ENCODE measurements at places on chromosomes 1 and 21. TPM values are rescaled to one million over a fixed set of nuclear protein-coding genes. Genes with fewer than 3 reads are reported as not detected.

DNA sequence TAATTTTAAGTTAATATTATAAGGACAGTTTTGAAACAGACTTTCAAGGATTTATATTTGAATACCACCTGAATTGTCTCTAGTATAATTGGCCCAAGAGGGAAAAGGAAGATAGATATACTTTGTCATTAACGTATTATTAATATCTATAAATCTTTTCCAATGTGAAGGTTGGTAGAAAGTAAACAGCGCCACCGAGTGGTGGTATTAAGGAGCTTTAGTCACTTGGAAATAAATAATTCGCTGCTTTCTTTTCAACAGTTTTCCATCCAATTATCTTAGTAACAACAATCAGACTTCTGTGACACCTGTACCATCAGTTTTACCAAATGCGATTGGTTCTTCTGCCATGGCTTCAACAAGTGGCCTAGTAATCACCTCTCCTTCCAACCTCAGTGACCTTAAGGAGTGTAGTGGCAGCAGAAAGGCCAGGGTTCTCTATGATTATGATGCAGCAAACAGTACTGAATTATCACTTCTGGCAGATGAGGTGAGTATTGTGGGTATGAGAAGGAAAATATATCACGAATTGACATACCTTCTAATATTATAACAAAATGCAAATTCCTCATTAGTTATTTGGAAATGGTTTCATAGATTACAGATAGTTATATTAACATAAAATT lies 37.7 kb downstream of the SH3GLB1 start:
- H3K36me3 ChIP-seq: peaks cover 5% of the 10 kb centered on the region
- no peaks in the 10 kb centered on the region for H3K4me1 ChIP-seq
- H3K27me3 ChIP-seq: no peaks in the 10 kb centered on the region
- no peak overlapping the region for H3K4me3 ChIP-seq
- no peak overlapping the region for H3K27ac ChIP-seq

DNA sequence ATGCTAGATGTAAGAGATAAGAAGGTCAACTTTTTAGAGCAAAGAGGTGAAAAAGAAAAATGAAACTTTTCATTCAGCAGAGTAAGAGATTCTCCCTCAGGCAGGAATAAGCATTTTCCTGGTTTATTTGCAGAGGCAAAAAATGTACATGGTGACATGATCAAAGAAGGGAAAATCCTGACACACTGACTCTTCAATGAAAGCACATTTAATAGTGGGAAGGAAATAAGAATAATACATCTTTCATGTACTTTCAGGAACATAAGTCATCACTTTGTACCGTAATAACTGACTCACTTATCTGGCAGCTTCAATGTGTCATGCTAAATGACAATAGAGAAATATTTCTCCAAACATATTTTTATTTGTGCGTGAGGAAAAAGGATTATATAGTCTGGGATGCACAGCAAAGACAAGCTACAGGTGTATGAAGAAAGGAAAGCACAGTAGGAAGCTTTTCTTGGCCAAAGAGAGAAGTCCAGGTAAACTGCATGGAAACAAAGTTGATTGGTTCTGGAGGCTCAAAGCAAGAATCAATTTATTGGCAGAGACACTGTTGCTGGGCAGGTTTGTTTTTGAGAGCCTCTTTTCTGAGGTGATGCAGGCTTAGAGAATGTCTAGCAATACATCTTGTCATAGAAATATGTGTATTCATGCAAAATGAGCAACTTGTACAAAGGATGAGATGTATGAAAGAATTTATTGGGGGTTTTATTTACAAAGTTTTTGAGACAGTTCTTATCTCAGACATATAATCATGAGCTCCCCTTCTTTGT lies 1409.0 kb downstream of the PLA2G4A start:
- H3K36me3 ChIP-seq: no peaks in the 10 kb centered on the region
- H3K4me3 ChIP-seq: no peak overlapping the region
- no peaks in the 10 kb centered on the region for H3K4me1 ChIP-seq
- no peak for DNase-seq
- H3K27ac ChIP-seq: no peak overlapping the region

- H3K4me1 ChIP-seq: peaks cover 81% of the 10 kb centered on the region
- H3K4me3 ChIP-seq: no peak overlapping the region
- no peaks in the 10 kb centered on the region for H3K36me3 ChIP-seq
- DNase-seq: no peak
Observed at GRCh38 chr1:206713910-206714312, 29.2 kb downstream of the MAPKAPK2 start.

- no peak overlapping the region for H3K27ac ChIP-seq
- DNase-seq: no peak
- H3K27me3 ChIP-seq: no peaks in the 10 kb centered on the region
- no peaks in the 10 kb centered on the region for H3K4me1 ChIP-seq
Observed at GRCh38 chr1:42801832-42802473, 15.0 kb upstream of the ERMAP start.

GRCh38 chr1:110062612-110063011 lies 7.9 kb downstream of the ALX3 start:
- H3K4me1 ChIP-seq: no peaks in the 10 kb centered on the region
- H3K27me3 ChIP-seq: peaks cover 15% of the 10 kb centered on the region
- no peak for DNase-seq
- H3K27ac ChIP-seq: no peak overlapping the region
- no peaks in the 10 kb centered on the region for H3K36me3 ChIP-seq

DNA sequence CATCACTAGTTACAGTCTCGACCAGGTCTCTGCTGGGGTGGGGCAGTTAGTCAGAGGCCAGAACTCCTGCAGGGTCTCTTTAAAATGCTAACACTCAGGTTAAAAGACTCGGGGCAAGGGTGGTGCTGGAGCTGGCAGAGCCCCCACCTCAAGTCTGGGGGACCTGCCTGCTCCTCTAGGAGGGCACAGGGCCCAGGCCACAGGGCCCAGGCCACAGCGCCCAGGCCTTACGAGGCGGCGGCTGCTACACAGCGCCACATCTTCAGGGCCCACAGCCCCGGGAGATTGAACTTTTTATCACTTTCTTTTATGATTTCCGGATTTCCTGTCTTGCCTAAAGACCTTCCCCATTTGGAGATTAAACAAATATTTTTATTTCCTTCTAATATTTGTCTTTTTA lies 10.4 kb downstream of the MPZ start:
- DNase-seq: no peak
- H3K4me3 ChIP-seq: no peak overlapping the region
- no peak overlapping the region for H3K27ac ChIP-seq
- peaks cover 2% of the 10 kb centered on the region for H3K36me3 ChIP-seq
- H3K4me1 ChIP-seq: peaks cover 8% of the 10 kb centered on the region

IFT25 gene
- 59.6 TPM for total RNA-seq

- H3K4me1 ChIP-seq: peaks cover 17% of the 10 kb centered on the region
- no peak overlapping the region for H3K27ac ChIP-seq
- no peak overlapping the region for H3K4me3 ChIP-seq
- no peak for DNase-seq
- no peaks in the 10 kb centered on the region for H3K27me3 ChIP-seq
Observed at GRCh38 chr1:111281411-111281810, 9.2 kb upstream of the CHIA start.

CELA3B gene
- total RNA-seq: not detected

- H3K4me1 ChIP-seq: no peaks in the 10 kb centered on the region
- no peak overlapping the region for H3K27ac ChIP-seq
- no peaks in the 10 kb centered on the region for H3K27me3 ChIP-seq
- no peak overlapping the region for H3K4me3 ChIP-seq
- H3K36me3 ChIP-seq: no peaks in the 10 kb centered on the region
- no peak for DNase-seq
Observed at GRCh38 chr1:145901312-145902021, 8.4 kb downstream of the ITGA10 start.

DNA sequence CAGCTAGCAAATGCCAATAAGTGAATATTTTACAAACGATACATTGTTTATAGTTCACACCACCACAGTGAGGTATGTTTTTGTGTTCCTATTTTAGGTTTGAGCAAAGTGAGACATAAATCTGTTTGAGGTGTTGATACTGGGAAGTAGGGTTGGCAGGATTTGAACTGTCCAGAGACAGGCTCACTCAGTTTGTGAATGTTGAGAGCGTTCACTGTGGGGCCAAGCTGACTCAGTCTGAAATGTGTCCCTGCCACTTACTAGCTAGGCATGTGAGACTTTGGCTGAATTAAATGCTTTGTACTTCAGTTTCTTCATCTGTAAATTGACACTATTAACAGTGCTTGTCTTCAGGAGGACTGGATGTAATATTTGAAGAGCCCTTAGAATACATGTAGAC lies 35.1 kb downstream of the DIRAS3 start:
- H3K4me1 ChIP-seq: no peaks in the 10 kb centered on the region
- H3K27me3 ChIP-seq: no peaks in the 10 kb centered on the region
- DNase-seq: no peak

DNA sequence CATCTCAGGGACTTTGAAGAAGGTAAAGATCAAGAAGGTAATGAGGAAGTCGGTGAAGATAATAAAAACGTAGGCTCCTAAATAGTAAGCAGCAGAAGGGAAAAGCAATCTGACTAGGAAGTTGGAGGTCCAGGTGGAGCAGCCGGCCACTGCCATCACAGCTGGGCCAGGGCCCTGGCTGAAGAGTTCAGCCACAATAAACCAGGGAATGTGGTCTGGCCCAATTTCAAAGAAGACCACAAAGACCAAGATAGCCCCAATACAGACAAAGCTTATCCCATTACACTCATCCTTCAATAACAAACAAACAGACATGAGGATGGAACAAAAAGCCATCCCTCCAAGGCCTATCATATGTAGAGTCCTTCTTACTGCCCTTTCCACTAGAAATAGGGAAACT lies 18.4 kb upstream of the JAK1 start:
- no peak overlapping the region for H3K27ac ChIP-seq
- H3K4me1 ChIP-seq: peaks cover 29% of the 10 kb centered on the region
- no peak for DNase-seq
- H3K36me3 ChIP-seq: no peaks in the 10 kb centered on the region
- no peaks in the 10 kb centered on the region for H3K27me3 ChIP-seq

GPR161 gene
- total RNA-seq: 4.5 TPM

ABCA4 gene
- total RNA-seq: 2.5 TPM

- no peak overlapping the region for H3K27ac ChIP-seq
- no peak for DNase-seq
- no peaks in the 10 kb centered on the region for H3K27me3 ChIP-seq
- H3K36me3 ChIP-seq: no peaks in the 10 kb centered on the region
Observed at GRCh38 chr21:40067751-40068150, 200.5 kb downstream of the PCP4 start.

- no peaks in the 10 kb centered on the region for H3K36me3 ChIP-seq
- no peak for DNase-seq
- H3K4me1 ChIP-seq: peaks cover 46% of the 10 kb centered on the region
- no peaks in the 10 kb centered on the region for H3K27me3 ChIP-seq
- peak overlapping the region; percentile 91 for H3K27ac ChIP-seq
Observed at GRCh38 chr1:109994654-109995053, 10.1 kb downstream of the AHCYL1 start.

DNA sequence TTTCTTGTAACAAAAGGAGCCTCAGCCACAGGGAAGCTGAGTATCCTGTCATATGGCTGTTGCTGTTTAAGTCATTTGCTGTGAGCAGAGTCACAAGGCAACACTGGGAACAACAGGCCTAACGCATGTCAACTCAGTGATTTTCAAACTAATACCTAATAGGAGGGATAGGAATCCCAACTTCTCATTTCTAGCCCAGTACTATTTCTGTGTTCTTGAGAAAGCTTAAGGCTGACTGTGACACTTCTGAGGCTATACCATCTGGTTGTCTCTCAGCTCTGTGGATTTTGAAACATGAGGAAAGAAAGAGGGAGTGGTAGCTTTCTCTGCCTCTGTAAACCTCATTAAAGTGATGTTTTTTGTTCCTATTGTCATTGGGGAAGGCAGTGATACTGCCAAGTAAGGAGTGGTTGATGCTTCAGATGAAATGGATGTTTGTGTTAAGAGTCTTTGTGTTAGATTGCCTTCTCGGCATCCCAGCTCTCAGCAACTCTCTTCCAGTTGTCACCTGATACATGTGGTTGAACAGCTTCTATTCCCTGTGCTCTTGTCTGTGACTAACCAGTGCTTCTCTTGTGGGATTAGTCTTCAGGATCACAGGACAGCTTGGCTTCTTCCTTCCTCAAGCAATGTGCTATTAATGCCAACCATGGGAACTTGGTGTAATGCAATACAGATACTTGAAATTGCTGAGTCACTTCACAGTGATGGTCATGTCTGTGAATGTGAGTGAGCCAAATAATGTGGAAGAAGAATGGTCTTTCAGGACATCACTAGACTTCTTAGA lies 166.8 kb upstream of the IVNS1ABP start:
- no peak for DNase-seq
- H3K4me1 ChIP-seq: no peaks in the 10 kb centered on the region
- no peaks in the 10 kb centered on the region for H3K36me3 ChIP-seq
- H3K4me3 ChIP-seq: no peak overlapping the region
- H3K27me3 ChIP-seq: no peaks in the 10 kb centered on the region

- DNase-seq: peak; percentile 86
- no peaks in the 10 kb centered on the region for H3K36me3 ChIP-seq
- H3K27ac ChIP-seq: no peak overlapping the region
- peaks cover 6% of the 10 kb centered on the region for H3K27me3 ChIP-seq
- no peak overlapping the region for H3K4me3 ChIP-seq
Observed at GRCh38 chr1:205335692-205336091, 14.1 kb upstream of the NUAK2 start.

CD84 gene
- 16.0 TPM for total RNA-seq

DNA sequence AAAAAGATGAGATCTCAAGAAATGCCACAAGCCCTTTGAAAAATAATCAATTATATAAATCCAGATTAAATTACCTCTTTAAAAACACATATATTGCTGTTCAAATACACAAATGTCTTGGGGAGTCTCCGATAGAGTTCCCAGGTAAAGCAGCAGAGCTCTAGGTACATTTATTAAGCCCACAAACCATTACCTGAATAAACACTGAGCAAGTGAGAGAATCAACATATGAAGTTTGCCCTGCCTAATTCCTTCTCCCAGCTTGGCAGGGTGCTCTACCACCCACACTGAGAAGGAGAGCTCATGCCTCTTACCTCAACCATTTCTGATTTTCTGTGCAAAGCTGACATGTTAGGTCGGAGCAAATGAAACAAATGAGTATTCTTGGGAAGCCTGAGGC lies 402.4 kb downstream of the KCNH1 start:
- no peak for DNase-seq
- no peak overlapping the region for H3K27ac ChIP-seq
- H3K36me3 ChIP-seq: no peaks in the 10 kb centered on the region
- no peaks in the 10 kb centered on the region for H3K4me1 ChIP-seq

OR2AK2 gene
- 0.35 TPM for total RNA-seq

TLCD4 gene
- 0.24 TPM for total RNA-seq

GRCh38 chr21:36684957-36685714 lies 13.8 kb upstream of the SIM2 start:
- H3K4me1 ChIP-seq: no peaks in the 10 kb centered on the region
- H3K36me3 ChIP-seq: peaks cover 2% of the 10 kb centered on the region
- no peak overlapping the region for H3K27ac ChIP-seq
- no peak overlapping the region for H3K4me3 ChIP-seq

GRCh38 chr1:119217309-119217828 lies 76.9 kb upstream of the WARS2 start:
- no peak overlapping the region for H3K27ac ChIP-seq
- no peaks in the 10 kb centered on the region for H3K27me3 ChIP-seq
- H3K4me1 ChIP-seq: no peaks in the 10 kb centered on the region
- no peaks in the 10 kb centered on the region for H3K36me3 ChIP-seq
- H3K4me3 ChIP-seq: no peak overlapping the region

- H3K4me1 ChIP-seq: no peaks in the 10 kb centered on the region
- no peak for DNase-seq
- H3K27ac ChIP-seq: no peak overlapping the region
Observed at GRCh38 chr1:34405266-34405959, 228.7 kb downstream of the C1orf94 start.
